Cortex of kidney (tissue), 1 donor: ENCODE measurements at places on chromosomes 6 and 20.

DNA sequence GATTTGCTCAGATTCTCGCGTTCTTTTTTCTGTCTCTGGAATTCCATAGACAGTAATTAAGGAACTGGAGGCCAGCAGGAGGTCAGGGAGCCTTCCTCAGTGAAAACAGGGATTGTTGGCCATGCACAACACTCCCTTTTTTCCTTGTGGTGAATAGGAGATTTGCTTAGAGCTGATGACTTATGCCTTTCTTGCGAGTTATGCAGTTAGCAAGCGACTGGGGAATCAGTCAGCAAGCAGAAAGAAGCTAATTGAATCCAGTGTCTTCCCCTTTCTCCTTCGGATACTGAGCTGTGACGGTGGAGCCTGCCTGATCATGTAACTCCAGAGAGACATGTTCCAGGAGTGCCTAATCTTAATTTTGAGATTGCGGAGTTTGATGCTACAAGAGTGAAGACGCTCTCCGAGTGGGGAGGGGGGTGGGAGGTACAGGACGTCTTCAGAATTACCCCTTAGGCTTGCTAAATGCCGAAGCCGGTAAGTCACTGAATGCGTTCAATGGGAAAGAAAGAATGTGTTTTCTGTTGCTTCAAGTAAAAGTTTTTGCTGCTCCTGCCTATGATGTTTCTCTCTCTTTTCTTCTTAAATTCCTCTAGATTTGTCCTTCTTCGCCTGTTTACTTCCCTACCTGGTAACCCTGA lies 165.9 kb downstream of the SASH1 start:
- no peak for DNase-seq

DNA sequence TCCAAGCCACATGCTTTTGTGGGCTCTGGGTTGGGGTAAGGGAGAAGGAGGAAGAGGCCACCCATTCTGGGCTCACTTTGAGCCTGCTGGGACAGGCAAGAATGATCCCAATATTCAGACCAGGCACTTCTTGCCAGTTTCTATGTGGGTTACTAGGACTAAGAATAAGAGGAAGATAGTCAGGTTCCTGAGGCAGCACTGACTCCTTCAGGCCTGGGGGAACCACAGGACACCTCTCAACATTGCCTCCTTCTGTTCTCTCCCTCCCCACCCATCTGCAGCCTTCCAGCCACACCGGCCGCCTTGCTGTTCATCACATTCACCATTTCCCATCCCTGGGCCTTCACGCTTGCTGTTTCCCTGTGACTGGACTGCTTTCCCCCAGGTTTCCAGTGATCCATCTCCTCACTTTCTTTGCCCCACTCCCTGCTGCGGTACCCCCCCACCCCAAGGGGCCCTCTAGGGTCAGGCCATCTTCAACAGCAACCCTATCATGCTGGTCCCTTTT lies 69.2 kb upstream of the SIRPA start:
- DNase-seq, result no peak

DNA sequence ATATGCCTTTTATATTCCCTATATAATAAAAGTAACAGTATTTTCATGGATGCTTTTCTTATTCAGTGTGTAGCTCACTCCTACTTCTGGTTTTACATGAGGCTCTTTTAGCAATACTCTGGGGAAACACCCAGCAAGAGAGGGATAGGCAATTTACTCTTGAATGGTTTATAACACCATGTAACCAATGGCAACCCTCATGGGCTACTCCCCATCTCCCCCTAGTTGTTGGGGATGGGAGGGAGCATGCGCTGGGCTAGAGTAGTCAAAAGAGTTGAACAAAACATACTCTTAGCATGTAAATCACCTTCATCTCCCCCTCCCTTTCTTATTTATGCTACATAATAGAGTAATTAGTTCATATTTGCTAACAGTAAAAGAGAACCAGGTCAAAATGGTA lies 140.1 kb upstream of the LRFN2 start:
- no peak for DNase-seq

GRCh38 chr6:108587258-108588059 lies 26.7 kb downstream of the FOXO3 start:
- DNase-seq, result no peak

DNA sequence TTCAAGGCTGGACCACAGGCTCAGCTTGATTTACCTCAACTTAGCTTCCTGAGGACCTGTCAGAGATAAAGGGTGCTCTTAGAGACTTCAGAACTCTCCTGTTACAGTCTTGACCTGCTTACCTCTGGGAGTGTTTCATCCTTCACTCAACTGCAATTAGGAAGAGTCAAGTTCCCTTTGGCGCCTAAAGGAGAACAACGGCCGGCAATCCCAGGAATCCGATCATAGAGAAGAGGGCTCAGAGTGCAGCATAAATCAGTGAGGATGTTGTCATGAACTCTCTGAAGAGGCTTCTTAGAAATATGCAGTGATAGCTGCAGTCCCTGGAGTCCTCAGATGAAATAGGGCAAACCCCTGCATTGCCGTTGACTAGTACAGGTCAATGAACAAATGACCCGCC lies 36.4 kb downstream of the LYRM2 start:
- DNase-seq, result no peak

- DNase-seq, result no peak
These were observed 198.2 kb downstream of the ERMARD start for GRCh38 chr6:169949511-169950097.
